ENCODE measurements at places on chromosomes 3 and 15. TPM values are rescaled to one million over a fixed set of nuclear protein-coding genes. Genes with fewer than 3 reads are reported as not detected.

The ALG3 gene
- total RNA-seq = 17.1 TPM

The RBP2 gene
- total RNA-seq = not detected

The CD86 gene
- total RNA-seq = 16.9 TPM

The STX19 gene
- 7.5 TPM for total RNA-seq

The ALPK3 gene
- 0.58 TPM for total RNA-seq

The LIPC gene
- total RNA-seq = not detected

The VIPR1 gene
- 9.5 TPM for total RNA-seq

The QRICH1 gene
- 105 TPM for total RNA-seq

The TMEM39A gene
- total RNA-seq = 33.0 TPM

The KBTBD8 gene
- total RNA-seq = 0.72 TPM

The KLHDC8B gene
- 41.1 TPM for total RNA-seq

The LRRC15 gene
- total RNA-seq = 0.37 TPM

The GOLGA8J gene
- not detected for total RNA-seq

The LRRC31 gene
- total RNA-seq = 15.2 TPM

The SH2D7 gene
- total RNA-seq = not detected

The SAMMSON gene
- 2.9 TPM for total RNA-seq

The NR2E3 gene
- not detected for total RNA-seq

The NEK11 gene
- total RNA-seq = 4.9 TPM

The DAPK2 gene
- 16.3 TPM for total RNA-seq

The RTP1 gene
- not detected for total RNA-seq

The PRTG gene
- not detected for total RNA-seq
